ENCODE measurements at places on chromosomes 1 and 21.

- DNase-seq = no peak
Measured at GRCh38 chr1:10824821-10825540, 28.5 kb upstream of the CASZ1 start.

GRCh38 chr1:55559842-55560241, 344.7 kb upstream of the USP24 start:
- DNase-seq = no peak

DNA sequence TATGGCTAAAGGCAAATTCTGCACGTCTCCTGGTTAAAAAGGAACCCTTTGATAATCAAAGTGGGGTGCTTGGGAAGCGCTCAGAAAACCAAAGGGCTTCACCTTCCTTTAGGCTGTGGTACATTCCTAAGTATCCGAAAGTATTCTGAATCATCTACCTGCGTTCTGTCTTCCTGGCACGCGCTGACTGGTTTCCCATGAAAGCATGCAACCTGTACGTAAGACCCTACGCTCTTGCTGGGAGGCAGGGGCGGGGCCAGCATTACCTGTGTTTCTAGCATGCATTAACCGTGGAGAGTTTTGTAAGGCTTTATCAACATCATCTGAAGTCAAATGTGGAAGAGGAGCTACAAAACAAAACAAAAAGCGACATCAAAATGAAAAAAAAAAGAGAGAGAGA, 96.0 kb downstream of the ERG start:
- DNase-seq = no peak

GRCh38 chr21:44428281-44428960, 26.9 kb upstream of the LRRC3 start:
- peak; percentile 6 for DNase-seq

GRCh38 chr1:41902159-41902577, 16.6 kb downstream of the HIVEP3 start:
- no peak for DNase-seq

GRCh38 chr1:2932671-2933350, 88.5 kb upstream of the ACTRT2 start:
- no peak for DNase-seq

- no peak for DNase-seq
Measured at GRCh38 chr1:30184393-30185141, 538.8 kb downstream of the MATN1 start.

- peak; percentile 23 for DNase-seq
Measured at GRCh38 chr1:108125312-108126138, 74.6 kb downstream of the SLC25A24 start.

All from stimulated activated CD4-positive, alpha-beta T cell treated with anti-CD3 and anti-CD28 coated beads, Interleukin-1b, Interleukin-23, amount 100 ng/mL, for 24 hours (primary cell).